ENCODE measurements at places on chromosomes 7 and 10.

GRCh38 chr10:77220150-77220549 is 417.5 kb downstream of the KCNMA1 start:
- no peak for DNase-seq

DNA sequence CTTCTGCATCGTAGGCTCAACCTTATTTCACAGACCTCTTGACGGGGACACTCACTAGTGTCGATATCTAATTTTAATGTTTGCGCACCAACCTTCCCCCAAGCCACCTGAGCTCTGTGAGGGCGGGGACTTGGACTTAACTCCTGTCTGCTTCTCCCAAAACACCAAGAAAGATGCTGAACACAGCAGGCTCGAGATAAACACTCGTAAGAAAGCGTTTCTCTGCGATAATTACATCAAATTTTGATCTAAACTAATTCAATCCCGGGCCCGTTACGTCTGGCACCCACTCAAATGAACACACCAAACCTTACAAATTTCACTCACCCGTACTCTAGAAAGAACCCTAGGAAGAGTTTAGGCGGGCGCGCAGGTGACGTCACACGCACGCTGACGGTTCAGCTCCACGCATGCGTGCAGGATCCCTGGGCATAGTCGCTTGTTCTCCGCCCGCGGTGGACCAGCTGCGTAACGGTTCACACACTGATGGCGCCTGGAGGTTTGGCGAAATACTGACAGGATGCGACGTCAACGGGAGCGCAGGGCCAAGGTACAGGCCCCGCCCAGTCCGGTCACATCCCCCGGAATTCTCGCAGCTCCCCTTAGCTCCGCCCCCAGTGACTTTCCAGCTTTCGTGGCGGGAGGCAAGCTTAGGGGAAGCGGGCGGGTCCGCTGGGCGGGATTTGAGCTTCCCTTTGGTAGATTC is at the start of gene POT1:
Gene POT1 (minus strand): TSS at position 359 of the 706 bp plus-strand sequence. CDS start 32,652 bp downstream, outside the sequence.
- peak; percentile 97 for DNase-seq

DNA sequence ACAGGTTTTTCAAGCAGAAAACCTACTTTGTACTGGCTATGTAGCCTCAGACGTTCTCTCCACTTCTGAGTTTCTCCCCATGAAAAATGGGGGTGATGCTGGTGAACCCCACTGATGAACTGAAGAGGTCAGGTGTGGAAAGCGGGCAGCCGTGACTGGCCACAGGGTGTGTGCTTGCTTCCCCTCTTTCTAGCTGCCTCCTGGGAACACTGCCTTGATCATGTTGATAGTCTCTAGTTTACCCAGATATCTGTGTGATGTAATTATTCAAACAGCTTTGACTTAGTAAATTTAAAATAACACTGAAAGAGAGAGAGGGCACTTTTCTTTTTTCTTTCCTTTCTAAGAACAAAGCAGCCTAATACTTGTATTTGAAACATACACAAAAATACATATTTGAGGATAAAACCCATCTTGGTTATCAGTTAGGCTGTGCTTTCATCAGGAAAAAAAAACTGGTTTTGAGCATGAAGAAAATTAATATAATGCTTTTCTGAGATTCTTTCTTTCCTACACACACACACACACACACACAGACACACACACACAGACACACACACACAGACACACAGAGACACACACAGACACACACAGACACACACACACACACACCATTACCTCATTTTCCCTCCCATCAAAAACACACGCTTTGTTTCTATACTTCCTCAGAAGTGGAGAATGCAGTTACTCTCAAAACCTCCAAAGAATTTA is 76.7 kb downstream of the MACC1 start:
- no peak for DNase-seq

DNA sequence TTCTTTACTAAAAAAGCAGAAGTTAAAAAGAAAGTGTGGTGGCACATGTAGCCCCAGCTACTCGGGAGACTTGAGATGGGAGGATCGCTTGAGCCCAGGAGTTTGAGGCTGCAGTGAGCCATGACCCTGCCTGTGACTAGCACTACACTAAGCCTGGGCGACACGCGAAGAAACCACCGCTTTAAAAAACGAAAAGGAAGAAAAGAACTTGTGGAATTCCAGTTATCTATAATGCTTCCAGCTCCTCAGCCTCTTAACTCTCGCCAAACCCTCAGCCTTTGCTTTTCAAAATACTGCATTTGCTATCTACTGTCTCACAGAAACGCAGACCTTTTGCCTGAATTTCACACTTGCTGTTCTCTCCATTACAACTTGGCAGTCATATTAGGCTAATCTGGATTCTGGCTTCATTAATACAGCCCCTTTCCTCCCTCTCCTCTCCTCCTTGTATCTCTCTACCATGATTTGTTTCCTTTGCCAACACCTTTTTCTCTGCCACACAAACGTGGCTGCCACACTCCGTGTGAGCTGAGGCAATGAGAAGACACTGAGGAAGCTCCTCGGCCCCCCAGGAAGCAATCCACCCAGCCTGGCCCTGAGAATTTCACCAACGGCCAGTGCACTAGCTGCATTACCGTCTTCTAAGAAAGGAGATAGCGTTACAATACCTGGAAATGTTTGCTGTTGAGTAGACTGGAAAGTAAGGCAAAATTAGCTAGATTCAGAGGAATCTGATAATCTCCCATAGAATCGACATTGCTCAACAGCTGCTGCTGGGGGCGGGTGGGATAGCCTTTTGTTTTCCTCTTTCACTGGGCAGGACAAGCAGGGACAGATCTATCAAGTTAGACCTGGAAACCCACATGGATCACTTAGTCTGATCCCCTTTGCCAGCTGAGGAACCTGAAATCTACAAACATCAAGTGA is 37.2 kb downstream of the CALML5 start:
- DNase-seq = no peak

DNA sequence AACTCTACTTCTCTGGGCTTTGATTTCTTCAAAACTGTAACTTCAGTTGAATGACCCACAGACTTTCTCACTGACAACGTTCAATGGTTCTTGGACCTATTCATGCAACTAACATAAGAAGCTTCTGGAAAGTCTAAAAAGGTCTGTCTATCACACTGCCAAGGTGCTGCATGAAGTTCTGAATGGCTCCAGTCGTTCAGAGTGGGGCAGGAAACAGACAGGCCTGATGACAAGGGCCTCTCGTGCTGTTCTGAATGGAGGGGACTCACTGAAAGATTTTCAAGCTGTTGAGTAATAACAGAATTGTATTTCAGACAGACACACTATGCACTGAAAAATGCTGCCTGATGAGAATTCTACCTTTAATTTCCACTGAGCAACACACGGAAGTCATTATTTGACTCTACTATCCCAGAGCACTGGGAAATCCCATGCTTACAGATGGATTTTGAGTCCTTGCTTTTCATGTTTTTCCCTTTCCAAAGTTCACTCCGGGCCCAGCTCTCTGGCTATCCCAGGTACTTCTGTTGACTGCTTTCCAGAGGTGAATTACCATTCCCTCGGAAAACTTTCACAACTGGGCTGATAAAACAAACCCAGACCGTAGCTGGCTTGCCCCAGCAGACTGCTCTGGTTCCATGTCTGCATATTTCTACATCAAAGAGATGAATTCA is 204.9 kb upstream of the FRMD4A start:
- no peak for DNase-seq

- no peak for DNase-seq
Measured at GRCh38 chr10:100307684-100308083, 21.2 kb upstream of the BLOC1S2 start.

- no peak for DNase-seq
Measured at GRCh38 chr7:131619336-131620305, 63.2 kb upstream of the PODXL start.

DNA sequence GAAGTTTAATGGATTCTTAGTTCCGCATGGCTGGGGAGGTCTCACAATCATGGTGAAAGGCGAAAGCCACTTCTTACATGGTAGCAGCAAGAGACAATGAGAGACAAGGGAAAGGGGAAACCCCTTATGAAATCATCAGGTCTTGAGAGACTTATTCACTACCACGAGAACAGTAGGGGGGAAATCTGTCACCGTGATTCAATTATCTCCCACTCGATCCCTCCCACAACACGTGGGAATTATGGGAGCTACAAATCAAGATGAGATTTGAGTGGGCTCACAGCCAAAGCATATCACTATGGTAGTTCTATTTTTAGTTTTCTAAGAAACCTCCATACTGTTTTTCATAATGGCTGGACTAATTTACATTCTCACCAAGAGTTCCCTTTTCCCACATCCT is 36.7 kb downstream of the SPAM1 start:
- no peak for DNase-seq

GRCh38 chr10:79431891-79432831 is 13.3 kb downstream of the ZCCHC24 start:
- DNase-seq = no peak

GRCh38 chr10:132723330-132723970 is 62.5 kb downstream of the NKX6-2 start:
- no peak for DNase-seq

DNA sequence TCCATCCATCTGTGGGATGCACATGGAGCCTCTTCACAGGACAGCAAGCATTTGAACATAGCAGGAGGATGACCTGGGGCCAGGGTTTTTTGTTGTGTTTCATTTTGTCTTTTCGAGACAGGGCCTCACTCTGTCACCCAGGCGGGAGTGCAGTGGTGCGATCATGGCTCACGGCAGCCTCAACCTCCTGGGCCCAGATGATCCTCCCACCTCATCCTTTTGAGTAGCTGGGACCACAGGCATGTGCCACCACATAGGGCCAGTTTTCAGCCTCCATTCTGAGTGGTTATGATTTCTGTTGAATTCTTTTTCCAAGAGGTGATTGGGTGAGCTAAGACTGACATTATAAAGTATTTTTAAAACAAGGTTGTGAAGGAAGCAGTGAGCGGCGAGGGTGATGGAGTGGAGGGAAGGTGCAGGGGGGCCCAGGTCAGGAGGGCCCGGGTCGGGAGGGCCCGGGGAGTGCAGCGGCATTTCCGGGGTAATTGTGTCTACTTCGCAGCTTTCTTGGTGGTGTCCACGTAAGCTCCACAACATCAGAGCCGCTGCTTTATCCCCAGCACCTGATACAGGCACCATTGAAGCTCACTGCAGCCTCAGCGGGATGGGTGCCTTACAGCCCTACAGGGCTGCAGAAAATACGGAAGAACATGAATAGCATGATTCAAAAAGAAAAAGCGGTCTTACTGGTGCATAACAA is 12.0 kb upstream of the LARP4B start:
- no peak for DNase-seq

DNA sequence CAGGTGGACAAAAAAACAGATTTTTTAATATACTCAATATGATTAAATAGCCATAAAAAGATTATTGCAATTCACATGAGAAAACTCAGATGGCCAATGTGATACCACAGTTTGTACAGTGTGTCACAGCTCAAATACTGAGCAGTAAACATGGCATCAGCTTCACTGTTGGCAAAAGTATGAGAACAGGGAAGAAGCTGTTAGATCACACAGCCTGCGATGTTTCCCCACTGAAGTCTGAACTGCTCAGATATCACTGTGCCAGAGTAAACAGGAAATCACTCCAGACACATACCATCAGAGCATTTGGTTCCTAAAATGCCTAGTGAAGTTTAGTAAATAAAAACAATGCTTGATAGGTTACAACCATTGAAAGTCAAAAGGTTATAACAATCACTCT is 347.8 kb downstream of the ETV1 start:
- no peak for DNase-seq

GRCh38 chr10:73406846-73407245 is 7.0 kb downstream of the ANXA7 start:
- DNase-seq = no peak

GRCh38 chr7:133022661-133023060 is 59.2 kb downstream of the CHCHD3 start:
- DNase-seq = no peak

- DNase-seq = no peak
Measured at GRCh38 chr7:70047891-70048448, 449.7 kb downstream of the AUTS2 start.

DNA sequence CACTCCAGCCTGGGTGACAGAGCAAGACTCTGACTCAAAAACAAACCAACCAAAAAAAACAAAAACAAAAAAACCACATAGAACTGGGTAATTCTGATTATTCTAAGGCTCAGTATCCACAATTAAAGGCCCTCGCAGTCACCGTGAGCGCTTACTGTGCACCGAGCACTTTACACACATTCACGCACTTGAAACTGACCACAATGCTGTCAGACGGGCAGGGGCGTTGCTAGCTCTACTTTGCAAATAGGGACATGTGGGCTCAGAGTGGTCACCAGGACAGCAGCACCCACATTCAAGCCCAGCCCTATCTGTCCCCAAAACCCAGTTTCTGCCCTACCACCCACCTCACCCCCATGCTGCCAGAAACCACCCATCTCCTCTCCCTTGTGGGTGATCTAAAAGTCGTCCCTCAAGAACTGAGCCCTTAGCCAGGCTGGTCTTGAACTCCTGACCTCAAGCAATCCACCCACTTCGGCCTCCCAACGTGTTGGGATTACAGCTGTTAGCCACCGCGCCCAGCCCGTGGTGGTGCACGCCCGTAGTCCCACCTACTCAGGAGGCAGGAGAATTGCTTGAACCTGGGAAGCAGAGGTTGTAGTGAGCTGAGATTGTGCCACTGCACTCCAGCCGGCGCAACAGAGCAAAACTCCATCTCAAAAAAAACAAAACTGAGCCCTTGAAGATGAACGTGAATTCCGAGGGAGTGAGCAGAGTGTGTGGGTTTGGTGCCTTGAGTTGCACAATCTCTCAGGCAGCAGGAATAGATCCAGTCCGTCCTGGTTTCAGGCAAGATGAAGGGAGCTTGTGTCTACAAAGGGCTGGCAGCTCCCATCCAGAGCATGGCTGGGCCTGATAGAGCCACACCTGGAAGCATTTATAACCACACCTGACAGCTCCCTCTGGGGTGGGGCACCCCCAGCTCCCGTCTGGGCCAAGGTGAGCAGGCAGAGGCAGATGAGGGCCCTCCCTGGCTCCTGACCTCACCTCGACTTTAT is 5.4 kb upstream of the HSPB1 start:
- no peak for DNase-seq

DNA sequence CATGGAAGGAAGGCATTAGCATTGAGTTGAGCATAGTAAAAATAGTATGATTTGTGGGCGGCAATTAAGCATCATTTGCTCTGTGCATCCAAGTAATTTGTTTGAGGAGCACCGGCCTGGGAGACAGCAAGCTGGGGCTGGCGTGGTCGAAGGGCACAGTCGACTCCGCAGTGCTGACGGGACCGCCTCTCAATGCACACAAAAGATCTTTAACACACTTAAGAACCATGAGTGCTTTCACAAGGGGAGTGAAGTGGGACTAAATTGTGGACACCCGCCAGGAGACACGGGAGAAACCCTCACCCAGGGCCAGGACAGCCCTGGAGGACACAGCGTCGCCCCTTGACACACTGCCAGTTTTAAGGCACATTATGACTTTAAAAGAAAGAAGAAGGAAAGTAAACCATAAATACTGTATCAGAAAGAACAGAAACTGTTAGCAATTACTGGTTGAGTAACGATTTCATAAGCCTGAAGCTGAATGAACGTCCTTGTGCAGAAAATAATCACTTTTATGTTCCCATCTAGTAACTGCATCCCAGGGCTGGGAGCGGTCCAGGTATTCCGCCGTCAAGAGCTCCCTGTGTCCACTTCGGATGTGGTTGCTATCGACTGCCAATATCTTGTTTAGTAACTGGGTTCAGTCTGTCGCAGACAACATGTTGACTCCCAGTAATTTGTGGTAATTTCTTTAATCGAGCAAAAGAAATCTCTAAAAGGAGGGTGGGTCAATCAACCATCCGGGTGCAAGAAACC is 102.1 kb downstream of the EBF3 start:
- DNase-seq = no peak

Data from NCI-H1417 treated with DMSO at 0.1 percent for 48 hours (cell line).